ENCODE measurements at places on chromosomes 3 and 15.

DNA sequence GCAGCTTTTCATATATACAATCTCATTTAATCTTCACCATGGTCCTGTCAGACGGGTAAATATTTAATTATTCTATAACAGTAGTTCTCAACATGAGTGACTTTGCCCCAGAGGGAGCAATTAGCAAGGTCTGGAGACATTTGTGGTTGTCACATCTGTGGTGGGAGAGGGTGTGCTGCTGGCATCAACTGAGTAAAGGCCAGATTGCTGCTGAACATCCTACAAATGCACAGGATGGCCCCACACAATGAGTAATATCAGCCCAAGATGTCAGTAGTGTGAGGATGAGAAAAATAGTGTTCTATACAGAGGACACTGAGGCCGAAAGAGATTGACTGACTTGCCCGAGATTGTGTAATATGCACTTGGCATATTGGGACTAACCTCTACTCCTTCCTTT lies 156.0 kb downstream of the AGBL1 start:
- DNase-seq = no peak

DNA sequence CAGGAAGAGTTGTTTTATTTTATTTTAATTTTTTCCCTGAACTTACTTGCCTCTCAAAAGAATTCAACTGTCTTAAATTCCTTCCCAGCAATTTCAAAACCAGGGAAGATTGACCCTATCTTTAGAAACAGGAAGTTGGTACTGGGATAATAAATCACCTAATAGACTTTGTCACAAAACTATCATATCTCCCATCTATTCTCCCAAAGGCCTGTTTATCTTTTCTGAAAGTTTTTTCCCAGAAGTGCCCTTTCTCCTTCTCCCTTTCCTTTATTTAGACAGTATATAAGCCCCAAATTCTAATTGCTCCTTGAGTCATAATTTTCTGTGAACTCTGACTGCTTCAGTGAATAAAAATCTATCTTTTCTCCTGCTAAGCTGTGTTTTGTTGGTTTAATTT lies 2.9 kb upstream of the RNF7 start:
- DNase-seq = no peak

- no peak for DNase-seq
Observed at GRCh38 chr3:194224471-194225417, 88.8 kb downstream of the HES1 start.

GRCh38 chr3:41103200-41103599 lies 96.1 kb upstream of the CTNNB1 start:
- no peak for DNase-seq

- DNase-seq = no peak
Observed at GRCh38 chr3:187072511-187072910, 66.8 kb downstream of the RPL39L start.

DNA sequence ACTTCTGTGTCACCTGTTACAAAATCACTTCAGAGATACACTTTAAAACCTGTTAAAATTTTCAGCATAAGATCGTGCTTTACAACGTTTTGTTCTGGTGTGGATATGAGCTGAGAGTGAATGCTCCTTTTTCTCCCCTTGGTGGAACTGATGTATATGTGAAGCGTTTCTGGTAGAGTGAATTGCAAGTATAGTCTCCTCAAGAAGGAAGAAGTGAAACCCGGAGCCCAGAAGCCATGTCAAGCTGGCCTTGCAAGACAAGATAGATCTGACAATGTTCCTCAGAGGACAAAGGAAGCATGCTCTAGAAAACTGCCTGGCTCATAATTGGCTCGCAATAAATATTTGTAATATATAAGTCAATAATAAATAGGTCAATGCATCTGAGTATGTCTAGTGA lies 23.6 kb downstream of the SERPINI2 start:
- no peak for DNase-seq

- DNase-seq = no peak
Observed at GRCh38 chr3:73234354-73235014, 173.0 kb downstream of the EBLN2 start.

GRCh38 chr3:172153335-172153861 lies 114.0 kb downstream of the FNDC3B start:
- DNase-seq = no peak

DNA sequence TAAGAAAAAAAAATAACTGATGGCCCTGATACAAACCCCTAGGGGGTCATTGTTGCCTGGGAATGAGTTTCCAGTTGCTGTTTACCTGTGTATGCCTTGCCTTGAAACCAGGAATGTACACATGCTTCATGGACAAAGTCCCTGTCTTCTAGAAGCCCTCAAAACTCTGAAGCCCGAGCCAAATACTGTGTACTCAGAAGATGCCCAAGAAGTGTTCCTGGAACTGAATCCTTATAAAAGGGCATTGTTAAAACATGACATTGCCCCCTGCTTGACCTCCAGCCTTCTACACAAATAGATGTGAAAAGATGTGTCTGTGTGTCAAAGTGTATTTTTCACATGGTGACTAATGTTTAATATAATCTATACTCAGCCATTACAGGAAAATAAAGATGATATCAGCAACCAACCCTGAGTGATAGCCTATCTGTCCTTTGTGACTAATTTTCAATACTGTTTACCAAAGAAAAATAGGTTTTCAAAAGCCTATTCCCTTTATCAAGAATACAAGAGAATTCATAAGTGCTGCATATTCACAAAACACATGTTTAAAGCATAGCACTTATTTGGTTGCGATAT lies 325.9 kb downstream of the MECOM start:
- DNase-seq = no peak

DNA sequence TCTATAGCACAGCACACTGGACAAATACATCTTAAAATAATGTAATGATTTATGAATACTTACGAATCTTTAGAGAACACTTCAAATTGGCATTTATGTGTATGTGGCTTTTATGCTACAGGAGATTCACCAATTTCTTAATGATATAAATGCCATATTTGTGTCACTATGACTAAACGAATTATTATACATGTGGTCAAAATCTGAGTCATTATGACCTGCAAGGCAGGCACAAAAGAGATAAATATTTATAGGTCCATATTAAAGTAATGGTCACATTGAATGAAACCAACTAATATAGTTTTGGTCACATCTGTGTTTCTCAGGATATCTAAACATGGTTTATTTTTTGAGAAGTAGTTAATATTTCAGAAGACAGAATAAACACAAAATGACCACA lies 232.3 kb upstream of the SEMA6D start:
- no peak for DNase-seq

DNA sequence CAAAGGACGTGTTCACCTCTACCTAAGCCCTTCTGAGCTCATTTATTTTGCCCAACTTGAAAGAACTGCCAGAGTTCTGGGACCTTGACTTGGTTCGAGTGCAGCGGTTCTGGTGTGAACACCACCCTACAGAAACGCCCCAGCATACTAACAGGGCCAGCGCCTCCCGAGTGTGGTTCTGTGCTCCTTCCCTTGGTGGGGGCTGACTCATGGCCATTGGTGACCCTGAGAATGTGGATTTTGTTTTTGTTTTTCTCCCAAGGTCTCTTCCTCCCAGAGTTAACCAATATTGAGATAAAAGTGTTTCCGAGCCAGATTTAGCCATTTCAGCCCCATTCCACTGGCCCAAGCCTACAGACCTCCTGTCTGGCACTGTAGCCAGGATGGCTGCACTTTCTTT lies 27.9 kb downstream of the SEMA7A start:
- no peak for DNase-seq

DNA sequence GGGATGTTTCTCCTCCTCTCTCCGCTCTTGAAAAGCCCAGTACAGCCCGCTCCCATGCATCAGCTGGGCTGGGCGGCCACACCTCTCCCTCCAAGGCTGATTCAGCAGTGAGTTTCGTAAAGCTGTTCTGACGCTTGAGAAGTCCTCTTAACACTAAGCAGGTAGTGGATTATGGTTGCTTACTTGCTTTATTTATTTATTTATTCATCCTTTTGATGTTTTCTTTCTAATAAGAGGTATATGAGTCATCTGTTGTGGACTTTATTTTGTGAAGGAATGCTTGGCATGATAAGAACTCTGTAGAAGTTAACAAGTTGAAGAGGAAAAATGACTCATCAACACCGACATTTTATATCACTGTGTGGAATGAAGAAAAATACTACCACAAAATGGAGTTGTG lies 285.0 kb downstream of the SQOR start:
- no peak for DNase-seq

GRCh38 chr3:122004107-122004506 lies 17.9 kb downstream of the ILDR1 start:
- no peak for DNase-seq

DNA sequence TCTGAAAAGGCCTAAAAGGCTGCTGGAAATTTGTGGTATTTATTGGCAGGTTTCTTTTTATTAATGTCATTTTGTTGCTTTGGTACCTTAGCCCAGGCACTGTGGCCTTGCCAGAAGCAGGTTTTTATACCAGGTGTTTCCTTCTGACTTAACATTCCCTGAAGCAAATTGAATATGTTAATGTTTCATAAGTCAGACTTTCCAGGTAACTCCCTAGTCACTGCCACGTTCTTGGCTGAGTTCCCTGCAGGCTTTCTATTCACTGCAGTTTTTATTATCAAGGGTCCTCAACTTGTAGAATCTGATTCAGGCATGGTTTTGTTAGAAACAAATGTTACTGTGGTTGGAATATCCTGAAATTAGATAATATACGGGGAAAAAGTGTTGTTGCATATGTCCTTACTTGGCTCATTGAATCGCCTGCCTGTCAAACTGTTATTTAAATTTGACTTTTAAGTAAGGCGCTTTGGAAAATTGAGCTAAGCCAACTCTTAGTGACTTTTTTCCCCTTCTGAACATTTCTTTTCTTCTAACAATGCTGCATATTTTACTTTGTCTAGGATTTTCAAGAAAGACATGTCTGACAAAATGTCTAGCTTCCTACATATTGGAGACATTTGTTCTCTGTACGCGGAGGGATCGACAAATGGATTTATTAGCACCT lies 22.9 kb downstream of the ITPR1 start:
- DNase-seq = no peak

DNA sequence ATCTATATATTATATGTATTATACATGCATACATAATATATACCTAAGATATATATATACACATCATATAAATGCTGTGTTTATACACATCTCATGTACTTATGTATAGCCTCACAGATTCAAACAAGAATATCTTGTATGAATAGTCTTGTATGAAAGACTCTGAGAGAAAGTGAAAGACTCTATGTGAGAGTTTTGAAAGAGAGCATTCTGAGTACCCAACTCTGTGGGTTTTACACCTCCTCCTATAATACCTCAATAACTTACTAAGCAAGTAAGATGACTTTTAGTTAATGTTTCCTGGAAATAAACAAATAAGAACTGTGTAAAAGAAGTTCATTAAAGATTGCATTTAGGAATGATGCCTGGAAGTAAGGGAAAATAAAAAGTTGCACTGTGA lies 108.1 kb upstream of the GMNC start:
- no peak for DNase-seq

- DNase-seq = no peak
Observed at GRCh38 chr3:152348436-152349177, 79.9 kb downstream of the MBNL1 start.

- DNase-seq = no peak
Observed at GRCh38 chr3:55369141-55369847, 117.8 kb downstream of the WNT5A start.

DNA sequence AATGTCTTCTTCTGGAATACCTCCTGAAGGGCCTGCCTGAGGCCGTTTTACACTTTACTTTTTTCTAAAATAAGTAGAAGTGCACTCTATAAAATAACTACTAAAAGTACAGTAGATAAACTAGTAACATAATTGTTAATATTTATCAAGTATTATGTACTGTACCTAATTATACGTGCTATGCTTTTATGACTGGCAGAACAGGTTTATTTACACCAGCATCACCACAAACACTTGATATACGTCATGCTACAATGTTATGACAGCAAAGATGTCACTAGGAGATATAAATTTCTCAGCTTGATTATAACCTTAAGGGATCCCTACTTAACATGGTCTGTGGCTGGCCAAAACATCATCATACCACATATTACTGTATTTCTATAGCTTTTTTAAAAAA lies 29.4 kb downstream of the DLG1 start:
- no peak for DNase-seq

DNA sequence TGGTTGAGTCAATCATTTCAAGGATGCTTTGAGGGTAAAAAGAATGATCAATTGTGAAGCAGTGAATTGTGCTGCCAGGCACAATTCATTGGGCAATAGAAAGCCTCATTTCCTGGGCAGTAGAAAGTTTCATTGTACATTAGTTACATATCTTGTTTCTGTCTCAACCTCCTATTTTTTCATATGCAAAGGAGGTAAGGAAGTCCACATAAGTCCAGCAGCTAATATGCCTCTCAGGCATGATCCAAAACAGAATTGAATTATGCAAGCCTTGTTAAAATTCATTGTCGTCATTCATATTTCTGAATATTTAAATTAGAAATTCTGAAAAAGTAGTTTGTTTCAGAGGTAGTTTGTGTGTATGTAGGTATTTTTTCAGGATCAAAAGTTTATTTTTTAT lies 65.8 kb downstream of the TFRC start:
- DNase-seq = no peak

DNA sequence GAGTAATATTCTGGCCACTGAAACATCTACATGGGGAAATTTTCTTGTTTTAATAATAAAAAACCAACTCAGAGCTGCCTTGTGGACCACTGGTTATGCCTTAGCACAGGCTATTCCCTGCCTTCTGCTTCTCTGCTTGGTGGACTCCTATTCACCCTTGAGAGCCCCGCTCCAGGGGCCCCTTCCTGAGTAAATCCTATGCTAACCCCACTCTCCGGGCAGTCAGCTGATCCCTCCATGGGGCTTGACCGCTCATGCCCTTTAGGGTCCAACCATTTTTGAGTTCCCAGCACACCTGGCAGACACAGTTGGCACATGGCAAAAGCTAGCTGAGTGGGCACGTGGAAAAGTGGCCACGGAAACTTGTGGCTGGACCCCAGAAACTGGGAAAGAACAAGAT lies 38.2 kb downstream of the ATP2B2 start:
- DNase-seq = no peak

DNA sequence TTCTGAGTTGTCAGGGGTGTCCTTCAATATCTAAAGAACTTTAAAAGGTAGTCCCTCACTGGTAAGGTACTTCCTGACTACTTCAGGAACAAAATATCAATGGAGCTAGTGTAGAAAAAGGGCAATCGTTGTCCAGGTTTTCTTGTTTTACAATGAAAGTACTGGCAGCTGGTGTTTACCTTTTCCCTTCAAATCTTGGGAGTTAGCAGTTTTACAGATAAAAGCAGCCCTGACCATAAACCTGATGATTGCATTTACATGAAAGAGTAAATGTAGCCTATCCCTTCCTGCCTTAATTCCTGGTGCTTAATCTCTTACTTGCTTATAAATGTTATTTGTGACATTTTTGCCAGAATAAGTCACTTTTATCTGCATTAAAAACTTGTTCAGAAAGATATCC lies 559.9 kb upstream of the ARPP21 start:
- DNase-seq = no peak

DNA sequence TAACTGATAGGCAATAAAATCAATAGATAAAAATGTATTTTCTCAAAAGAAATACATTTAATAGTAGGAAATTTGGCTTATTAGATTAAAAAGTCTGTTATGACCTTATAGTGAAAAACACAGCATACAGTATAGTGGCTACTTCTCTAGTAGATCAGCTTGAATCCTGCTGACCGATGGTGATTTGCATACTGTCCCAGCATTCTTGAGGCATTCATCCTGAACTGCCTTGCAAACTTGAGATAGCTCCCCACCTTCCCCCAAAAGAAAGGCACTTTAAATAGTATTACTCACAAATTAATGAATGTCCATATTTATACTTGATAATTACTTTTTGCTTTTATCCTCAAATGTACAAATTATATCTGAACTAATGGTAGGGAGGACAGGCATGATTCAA lies 6.7 kb downstream of the CHMP2B start:
- DNase-seq = no peak

All from stimulated activated CD8-positive, alpha-beta memory T cell treated with anti-CD3 and anti-CD28 coated beads, Interleukin-7, amount 100 ng/mL, for 1 hour (primary cell).